ENCODE measurements at places on chromosomes 4 and X.

DNA sequence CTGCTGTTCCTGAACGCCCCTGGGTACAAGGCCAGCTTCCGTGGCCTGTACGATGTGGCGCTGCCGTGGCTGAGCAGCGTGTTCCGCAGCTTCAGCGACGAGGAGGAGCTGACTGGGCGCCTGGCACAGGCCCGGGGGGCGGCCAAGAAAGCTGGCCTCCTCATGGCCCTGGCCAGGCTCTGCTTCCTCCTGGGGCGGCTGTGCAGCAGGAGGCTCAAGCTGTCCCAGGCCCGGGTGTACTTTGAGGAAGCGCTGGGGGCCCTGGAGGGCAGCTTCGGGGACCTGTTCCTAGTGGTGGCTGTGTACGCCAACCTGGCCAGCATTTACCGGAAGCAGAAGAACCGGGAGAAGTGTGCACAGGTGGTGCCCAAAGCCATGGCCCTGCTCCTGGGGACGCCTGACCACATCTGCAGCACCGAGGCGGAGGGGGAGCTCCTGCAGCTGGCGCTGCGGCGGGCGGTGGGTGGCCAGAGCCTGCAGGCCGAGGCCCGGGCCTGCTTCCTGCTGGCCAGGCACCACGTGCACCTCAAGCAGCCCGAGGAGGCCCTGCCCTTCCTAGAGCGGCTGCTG, 28.2 kb downstream of the SH3TC1 start:
- no peak for DNase-seq

GRCh38 chr4:18566970-18567799, 545.6 kb upstream of the LCORL start:
- DNase-seq = no peak

- DNase-seq = no peak
These were observed 190.3 kb downstream of the DHX15 start for GRCh38 chr4:24394041-24394440.

- no peak for DNase-seq
These were observed 206.3 kb downstream of the SHROOM3 start for GRCh38 chr4:76641351-76641750.

DNA sequence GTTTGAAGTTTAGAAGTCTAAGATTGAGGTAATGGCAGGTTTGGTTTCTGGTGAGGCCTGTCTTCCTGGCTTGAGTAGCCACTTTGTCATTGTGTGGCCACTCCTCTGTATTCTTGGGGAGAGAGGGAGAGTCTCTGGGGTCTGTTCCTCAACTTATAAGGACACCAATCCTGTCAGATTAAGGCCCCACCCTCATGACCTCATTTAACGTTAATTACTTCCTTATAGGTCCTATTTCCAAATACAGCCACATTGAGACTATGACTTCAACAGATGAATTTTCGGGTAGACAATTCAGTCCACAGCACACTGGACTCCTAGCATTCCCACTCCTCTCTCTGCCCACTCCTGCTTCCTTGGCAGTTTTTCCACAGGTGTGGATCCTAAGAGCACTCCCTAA, 350.8 kb upstream of the CASK start:
- no peak for DNase-seq

DNA sequence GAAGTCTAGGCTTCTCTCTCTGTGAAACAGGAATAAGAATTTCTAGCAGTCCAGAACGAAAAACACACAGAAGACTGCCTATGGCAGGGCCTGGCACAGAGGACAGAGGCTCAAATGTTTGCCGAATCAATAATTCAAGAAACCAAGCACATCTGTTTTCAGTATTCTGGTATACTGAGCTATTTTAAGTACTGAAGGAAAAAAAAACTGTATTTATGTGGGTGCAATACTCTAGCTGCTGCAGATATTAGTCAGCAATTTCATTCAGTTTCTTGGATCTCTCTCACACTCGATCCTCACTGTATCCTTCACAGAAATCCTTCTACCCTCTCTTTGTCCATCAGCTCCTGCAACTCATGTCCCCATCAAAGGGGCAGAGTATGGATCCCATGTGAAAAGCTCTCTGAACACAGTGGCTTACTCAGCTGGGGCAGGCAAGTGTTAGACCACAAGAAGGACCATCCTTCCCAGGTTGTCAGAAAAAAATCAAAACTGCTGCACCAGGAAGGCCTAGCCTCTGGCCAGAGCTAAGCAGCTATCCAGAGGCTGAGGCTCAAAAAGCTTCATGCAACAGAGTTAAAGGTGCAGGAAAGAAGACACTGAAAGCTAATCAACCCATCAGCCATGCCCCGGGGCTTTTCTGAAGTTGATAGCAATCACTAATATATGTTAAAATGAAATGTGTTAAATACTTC, 9.1 kb upstream of the USO1 start:
- DNase-seq = no peak

DNA sequence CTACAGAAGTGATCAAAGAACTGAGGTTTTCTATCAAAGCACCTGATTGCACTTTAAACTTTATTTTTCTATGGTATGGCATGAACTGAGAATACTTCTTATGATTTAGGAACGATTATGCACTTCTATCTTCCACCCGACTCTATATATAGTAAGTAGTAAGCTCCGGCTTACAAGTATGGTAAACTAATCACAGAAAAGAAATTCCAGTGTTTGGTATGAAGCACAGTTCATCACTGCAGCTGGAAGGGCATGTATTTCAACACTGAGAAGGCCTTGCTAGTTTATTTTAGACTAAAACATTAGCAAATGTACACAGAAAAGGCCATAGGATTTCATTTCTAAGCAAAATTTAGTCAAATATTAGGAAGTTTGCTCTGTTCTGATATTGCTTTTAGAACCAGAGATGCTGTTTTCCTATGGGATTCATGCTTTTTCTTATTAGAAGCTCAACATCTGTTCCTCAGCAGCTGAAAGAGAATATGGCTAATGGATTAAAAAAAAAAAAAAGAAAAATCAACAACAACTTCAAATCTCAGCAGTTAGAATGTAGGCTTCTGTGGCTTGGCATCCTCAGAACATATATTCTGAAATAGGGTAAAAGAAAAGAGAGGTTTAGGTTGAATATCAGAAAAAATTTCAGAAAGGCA, 273.5 kb downstream of the C4orf33 start:
- DNase-seq = no peak

DNA sequence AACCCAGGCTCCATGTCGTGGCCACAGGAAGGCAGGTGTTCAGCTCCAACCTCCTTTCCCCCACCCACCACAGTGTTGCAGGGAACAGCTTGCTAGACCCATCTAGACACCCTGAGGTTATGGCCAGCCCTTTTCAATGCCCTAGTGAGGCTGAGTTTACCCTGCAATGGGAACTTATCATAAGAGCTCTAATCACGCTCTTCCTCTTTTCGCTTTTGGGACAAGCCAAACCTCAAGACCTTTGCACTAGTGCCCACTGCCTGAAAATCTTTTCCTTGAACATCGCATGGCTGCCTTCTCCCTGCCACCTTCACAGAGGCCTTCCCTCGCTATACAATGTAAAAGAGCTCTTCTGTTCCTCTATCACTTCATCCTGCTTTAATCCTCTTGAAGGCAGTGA, 2.4 kb upstream of the FGFBP2 start:
- no peak for DNase-seq

- DNase-seq = no peak
These were observed 11.9 kb upstream of the NDUFC1 start for GRCh38 chr4:139314047-139314800.

GRCh38 chrX:135543172-135543571, 22.7 kb downstream of the INTS6L start:
- no peak for DNase-seq

DNA sequence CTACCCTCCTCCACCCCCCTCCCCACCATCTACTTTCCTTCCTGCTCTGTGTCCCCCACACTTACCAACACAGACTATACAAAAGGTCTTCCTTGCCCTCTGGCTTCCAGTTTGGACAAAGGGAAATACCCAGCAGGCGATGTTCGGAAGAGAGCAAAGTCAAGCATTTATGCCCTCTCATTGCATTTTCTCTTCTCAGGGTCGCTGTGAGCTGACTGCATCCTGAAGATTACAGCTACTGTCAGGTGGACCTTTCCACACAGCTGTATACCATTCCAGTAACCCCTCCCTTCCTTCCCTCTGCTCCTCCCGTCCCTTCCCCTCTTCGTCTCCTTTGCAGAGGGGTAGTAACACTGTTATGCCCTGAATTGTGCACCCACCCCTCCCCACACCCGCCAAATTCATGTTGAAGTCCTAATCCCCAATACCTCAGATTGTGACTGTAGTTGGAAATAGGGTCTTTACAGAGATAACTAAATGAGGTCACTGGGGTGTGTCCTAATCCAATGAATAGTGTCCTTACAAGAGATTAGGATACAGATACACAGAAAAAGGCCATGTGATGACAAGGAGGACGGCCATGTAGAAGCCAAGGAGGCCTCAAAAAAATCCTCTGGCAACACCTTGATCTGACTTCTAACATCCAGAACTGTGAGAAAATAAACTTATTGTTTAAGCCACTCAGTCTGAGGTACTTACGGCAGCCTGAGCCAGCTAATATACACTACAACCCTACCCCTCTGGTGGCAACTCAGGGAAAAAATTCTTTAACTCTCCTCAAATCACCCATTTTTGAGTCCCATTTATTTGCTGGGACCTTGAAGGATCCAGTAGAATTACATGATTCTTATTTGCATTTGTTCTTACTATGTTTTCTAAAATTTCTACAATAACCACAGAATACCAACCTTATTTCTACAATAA, 11.7 kb downstream of the MORF4L2 start:
- DNase-seq = no peak

DNA sequence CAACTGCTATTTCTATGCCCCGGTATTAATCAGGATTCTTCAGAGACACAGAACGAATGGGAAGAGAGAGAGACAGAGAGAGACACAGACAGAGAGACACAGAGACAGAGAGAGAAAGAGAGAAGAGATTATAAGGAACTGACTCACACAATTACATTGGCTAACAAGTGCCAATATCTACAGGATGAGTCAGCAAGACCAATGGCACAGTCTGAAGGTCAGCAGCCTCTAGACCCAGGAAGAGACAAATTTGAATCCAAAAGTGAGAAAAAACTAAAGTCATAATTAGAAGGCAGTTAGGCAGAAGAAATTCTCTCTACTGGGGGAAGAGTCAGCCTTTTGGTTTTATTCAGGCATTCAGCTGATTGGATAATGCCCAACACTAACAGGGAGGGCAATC, 187.3 kb downstream of the MAB21L2 start:
- DNase-seq = peak; percentile 33

DNA sequence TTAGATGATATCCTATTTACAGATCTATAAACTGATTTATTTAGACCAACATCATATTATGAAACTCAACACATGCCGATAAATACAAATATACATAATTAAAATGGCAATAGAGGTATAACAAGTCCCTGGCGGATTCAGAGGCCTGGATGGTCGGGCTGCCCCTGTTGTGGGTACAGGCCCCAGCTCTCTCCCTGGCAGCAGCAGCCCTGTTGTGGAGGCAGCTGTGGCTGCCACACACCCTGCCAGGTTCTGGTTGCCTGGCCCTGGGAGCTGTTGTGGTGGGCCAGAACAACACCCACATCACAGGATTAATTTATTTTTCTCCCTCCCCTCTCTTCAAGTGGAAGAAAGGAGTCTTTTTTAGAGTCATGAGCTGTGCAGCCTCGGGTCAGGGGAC, 12.1 kb upstream of the TCEAL2 start:
- DNase-seq = no peak

DNA sequence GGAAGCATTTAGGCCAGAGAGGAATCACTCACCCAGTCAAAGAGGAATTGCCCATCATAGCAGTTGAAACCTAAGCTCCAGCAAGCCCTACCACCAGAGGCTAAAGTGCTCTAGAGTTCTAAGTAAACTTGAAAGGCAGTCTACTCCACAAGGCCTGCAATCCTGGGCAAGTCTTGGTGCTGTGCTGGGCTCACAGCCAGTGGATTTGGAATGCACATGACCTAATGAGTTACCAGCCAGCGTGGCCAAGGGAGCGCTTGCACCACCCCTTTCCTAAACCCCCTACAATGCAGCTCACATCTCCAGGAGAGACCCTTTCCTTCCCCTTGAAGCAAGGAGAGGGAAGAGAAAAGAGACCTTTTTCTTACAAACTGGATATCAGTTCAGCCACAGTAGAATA, 445.7 kb downstream of the GASK1B start:
- no peak for DNase-seq

- DNase-seq = peak; percentile 9
These were observed 38.2 kb downstream of the HPGDS start for GRCh38 chr4:94304365-94304971.

DNA sequence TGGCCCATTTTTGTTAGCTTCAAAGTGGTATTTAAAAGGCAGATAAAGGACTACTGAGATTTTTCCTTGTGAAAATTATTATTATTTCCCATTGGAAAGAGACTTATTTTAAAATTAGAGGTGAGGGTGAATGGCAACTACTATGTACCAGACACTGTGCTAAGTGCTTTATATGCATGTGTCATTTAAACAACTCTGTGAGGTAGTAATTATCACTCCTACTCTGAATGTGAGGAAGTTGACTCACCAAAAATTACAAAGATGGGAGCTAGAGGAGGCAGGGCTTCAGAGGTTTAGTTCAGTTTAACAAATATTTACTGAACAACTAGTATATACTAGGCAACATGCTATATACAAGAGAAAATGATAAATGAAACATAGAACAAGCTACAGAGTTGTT, 78.2 kb downstream of the MSL3 start:
- DNase-seq = no peak

DNA sequence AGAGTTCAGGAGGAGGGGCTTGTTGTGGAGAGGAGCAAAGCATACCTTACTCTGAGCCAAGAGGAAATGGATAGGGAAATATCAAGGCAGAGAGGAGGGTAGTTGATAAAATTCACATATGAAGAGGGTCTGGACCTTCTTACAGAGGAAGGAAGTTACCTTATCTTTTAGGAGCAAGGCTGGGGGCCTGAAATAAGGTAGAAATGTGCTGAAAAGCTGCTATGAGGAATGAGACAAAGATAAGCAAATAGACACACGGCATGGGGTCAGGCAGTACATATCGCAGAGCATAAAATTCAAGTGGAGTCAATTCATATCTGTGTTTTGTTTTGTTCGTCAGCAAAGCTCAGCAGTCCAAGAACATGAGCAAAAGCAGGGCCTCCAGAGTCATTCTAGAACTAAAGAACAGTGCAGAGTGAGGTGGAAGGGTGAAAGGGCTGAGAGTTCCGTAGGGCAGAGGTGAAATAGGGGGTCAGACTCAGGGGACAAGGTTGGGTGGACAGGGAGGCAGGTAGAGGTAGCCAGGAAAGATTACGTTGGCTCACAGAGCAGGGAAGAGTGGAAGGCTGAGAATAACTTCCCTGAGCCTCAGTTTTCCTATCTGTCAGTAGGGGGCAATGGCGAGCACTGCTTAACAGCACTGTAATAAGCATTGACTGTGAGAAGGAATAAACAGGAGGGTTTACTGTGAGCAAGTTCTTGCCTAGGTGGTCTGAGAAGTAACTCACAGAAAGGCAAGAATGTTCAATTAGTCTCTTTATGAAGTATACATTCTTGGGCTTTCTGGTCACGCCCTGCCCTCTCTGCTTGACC, 9.2 kb downstream of the VSIG4 start:
- DNase-seq = no peak

- no peak for DNase-seq
These were observed 74.4 kb downstream of the CASP3 start for GRCh38 chr4:184574861-184575260.

DNA sequence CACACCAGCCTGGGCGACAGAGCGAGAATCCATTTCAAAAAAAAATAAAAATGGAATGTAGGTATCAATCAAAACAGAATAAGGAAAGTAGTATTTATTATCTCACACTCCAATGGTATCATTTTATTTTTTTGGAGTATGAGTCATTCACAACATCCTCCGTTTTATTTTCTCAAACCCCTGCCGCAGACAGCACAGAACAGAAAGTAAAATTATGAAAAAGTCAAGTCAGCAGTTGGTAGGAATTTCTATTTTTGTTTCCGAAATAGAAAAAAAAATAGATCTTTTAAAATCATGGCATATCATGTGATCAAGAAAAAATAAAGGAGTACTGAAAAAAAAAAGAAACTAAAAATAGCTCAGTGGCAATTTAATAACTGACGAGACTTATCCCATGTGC, 490.7 kb upstream of the TENM3 start:
- no peak for DNase-seq

Measured in HTR-8/SVneo (cell line).